Pons (tissue), 1 donor: ENCODE measurements at places on chromosomes 12 and 14.

DNA sequence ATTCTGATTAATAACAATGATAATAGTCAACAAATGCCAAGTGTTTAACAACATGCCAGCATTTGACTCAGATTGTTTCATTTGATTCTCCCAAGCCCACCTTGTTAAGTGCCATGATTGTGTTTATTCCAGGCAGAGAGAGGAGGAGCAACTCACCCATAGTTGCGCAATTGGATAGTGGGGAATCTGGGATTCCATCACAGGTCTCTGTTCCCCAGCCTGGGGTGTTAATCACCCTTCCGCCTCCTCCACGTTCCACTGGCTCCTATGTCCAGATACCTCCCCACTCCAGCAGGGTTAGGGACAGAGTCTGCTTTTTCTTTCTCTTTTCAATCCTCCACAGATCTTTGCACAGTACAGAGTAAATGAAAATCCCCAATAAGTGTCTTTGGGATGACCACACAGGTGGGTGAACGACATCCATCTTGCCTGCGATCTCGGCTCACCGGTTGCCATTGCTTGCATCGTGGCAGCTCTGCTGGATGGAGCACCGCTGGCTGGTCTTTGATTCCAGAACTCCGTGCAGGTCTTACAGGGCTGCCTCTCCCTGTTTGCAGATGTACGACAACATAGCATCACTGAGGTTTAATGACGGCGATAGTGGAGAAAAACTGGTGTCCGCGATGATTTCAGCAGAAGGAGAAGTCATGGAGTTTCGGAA, 78.8 kb downstream of the DNAH10 start:
- no peak for DNase-seq

DNA sequence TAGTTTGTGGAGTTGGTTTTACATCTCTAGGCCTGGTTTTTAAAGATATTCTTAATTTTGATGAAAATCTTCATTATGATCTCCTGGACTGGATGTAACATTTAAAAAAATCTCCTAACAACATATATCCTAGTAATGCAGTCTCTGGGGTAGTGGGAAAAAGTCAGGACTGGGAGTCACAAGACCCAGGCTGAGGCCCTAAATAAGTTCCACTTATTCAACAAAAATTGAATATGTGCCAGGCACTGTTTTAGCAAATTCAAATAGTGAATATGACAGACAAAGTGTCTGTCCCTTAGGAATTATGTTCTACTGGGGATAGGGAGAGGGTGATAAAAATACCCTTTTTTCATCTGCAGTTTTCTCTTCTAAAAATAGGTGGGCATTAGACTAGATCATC, 248.4 kb downstream of the PAWR start:
- no peak for DNase-seq

DNA sequence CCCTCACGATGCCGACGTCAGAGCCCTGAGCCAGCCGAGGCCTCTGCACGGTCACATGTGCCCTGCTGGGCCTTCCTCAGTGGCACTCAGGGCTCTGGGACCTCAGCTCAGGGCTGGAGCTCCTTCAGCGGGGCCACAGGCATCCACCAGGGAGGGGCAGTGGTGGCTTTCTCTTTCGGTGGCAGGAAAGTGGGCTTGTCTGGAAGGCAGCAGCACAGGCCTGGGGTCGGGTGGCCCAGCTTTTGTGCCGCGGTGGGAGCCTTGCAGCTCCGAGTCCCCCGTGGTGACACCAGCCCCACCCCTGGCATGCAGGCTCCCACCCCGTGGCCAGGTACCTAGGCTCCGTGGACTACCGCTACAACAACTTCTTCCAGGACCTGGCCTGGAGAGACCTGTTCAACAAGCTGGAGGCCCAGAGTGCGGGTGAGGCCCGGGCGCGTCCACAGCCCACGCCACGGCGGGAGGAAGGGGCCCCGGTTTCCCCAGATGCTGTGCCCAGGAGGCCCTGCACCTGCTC, 14.2 kb upstream of the TEX22 start:
- DNase-seq: no peak

GRCh38 chr14:50398189-50398580, 1.5 kb upstream of the CDKL1 start:
- DNase-seq: no peak
